ENCODE measurements at places on chromosomes 7 and 10.

DNA sequence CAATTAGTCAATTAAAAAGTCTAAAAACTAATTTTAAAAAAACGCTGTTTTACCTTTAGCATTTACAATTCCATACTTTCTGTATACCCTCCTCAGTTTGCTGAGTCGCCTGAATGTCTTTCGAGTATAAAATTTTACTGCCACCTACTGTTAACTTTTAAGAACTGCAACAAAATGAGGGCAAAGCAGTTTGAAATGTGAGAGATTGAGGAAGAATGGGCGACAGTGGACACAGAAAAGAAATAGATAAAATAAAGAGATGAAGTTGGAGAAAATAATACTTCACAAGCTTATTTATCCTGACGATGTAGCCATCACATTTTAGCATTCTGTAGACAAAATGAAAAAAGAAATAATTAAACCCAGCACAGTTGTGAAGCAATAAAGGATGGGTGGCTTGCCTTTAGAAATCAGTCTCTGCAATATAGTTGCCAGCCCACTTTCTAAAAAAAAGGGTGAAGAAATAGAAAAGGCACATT, 110.8 kb upstream of the PTN start:
- DNase-seq: no peak

- peak; percentile 15 for DNase-seq
Measured at GRCh38 chr10:29636178-29636577, 1.4 kb upstream of the SVIL start.

DNA sequence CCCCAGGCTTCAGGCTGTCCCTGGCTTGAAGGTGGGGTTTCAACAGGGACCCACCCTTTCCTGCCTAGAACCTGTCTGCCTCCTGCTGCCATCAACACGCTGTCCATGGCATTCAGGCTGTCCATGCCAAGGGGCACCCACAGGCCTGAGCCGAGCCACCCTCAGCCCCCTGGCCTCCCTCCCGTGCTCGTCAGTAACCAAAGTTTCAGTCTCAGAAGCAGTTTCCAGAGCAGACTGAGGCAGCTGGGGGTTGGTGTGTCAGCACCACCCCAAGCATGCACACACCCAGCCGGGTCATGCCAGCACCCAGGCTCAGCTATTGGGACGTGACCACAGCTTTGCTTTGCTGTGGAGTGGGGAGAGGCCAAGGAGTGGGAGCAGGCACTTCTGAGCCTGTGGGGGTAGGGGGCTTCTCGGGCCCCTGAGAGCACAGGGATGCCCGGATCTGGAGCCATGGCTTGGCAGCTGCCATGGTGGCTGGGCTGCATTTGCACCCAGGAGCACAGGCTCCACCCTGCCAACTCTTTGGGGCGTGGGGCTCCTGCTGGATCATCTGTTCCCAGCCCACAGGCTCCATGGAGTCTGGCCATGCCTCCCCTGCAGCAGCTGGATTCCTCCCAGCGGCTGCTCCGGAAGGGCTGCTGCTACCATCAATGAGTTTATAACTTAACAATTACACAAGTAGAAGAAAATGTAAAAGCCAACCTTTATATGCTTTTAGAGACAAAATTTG, 314.5 kb upstream of the SEMA3C start:
- DNase-seq: no peak

- no peak for DNase-seq
Measured at GRCh38 chr10:21524526-21525366, 736 bp downstream of the SKIDA1 start.

GRCh38 chr10:11014671-11015445, 2.8 kb upstream of the CELF2 start:
- DNase-seq: no peak

GRCh38 chr10:12186323-12186722, 9.4 kb downstream of the NUDT5 start:
- DNase-seq: no peak

DNA sequence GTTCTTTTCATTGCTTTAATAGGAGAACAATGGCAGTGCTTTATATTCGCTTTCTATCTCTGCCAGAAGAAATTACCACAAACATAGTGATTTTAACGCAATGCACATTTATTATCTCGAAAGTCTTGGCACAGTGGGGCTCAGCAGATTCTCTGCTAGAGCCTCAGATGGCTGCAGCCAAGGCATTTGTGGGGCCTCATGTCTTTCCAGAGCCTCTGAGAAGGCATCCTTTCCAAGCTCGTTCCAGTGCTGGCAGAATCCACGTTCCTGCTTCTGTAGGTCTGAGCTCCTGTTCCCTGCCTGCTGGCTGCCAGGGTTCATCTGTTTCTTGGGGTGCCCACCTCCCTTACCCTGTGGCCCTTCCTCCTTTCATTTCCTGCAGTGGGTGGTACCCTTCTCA, 60.2 kb downstream of the LRRC18 start:
- DNase-seq: no peak

- no peak for DNase-seq
Measured at GRCh38 chr7:51239691-51240090, 76.9 kb downstream of the COBL start.

DNA sequence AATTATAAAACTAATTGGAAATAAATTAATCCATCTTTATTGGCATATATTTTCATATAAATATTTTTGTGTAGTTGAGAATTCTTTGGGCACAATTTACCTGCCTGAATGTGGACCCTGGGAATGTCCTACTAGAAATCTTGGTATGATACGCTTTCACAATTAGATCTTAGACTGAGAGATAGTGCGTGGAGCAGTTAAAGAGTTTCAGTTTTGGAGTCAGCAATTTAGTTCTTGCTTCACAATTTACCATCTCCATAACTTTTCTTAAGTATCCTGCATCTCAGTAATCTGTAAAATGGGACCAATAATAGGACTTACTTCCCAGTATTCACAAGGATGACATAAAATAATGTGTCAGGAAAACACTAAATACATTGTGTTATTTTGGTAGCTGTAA, 2.0 kb downstream of the MTPN start:
- DNase-seq: no peak

DNA sequence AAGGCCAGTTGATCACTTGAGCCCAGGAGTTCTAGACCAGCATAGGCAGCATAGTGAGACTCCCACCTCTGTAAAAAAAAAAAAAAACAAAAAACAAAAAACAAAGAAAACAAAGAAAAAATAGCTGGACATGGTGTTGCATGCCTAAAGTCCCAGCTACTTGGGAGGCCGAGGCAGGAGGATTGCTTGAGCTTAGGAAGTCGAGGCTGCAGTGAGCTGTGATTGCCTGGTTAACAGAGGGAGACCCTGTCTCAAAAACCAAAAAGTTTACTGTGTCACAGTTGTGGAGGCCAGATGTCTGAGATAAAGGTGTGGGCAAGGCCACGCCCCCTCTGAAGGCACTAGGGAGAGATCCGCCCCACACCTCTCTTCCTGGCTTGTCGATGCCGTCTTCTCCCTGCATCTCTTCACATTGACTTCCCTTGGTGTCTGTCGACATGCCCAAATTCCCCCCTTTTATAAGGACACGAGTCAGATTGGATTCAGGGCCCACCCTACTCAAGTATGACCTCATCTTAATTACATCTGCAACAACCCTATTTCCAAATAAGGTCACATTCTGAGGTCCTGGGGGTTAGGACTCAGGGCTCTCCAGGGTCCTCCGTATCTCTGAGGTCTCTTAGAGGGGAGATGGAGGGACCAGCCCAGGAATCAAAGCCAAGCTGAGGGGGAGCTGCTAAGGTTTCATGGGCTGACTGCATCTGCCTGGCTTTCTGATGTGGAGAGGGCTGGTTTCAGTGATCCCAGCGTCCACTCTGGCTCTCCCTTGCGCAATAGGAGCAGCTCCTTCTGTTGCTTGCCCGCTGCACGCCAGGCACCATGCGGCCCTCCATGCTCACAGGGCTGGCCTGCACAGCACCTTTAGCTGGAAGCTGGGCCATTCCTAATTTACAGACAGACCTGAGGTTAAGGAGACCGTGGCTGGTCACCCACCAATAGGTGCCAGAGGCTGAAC, 23.1 kb downstream of the AGAP3 start:
- no peak for DNase-seq

DNA sequence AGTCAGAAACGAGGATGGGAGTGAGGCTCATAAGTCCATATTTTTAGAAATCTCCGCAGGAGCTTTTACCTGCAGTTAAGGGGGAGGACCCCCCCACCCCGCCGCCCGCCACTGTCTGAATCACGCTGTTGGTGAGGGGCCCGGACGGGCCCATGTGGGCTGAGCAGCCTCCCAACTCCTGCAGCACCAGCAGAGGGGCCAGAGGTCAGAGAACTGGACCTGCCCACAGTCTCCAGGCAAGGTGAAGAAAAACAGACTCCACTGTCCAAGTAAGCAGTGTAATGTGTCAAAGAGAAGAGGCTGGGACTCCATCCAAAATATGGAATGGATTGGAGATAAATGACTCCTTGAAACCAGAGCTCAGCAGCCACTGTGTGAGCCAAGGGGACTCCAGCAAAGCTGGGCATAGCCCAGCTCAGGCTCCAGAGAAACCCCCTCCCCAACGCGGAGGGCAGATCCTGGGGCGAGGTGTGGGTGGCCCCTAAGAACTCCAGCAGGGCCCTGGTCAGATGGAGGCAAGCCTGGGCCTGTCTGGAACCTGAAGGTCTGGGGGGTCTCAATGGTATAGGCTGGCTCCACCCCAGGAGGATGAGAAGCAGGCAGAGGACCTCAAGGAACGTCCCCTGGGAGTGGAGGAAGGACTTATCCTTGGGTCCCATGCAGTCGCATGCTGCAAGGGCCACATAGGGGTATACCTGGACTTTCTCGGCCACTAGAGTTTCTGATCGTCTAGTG, 128.5 kb upstream of the TNS3 start:
- DNase-seq: no peak

DNA sequence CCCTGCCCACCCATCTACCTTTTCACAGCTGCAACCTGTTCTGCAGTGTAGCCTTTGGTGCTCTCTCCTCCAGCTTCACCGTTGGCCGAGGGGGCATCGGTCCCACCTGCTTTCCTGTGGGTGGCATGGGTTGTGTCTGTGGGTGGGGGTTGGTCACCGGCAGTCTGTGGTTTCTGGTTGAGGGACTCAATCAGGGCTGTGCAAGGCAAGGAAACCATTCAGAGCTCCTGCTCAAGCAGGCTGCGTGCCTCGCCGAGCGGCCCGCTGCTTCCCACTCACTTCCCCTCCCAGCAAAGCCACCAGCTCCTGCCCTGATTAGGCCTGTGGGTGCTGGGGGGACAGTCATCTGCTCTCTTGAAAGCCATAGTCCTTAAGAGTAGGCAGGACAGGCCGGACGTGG, 9.8 kb downstream of the DNAJB12 start:
- DNase-seq: no peak

Measured in GM12878 (cell line).